ENCODE measurements at places on chromosomes 4 and X. TPM values are rescaled to one million over a fixed set of nuclear protein-coding genes. Genes with fewer than 3 reads are reported as not detected.

The GPRASP1 gene
- 2.0 TPM for total RNA-seq

The CDX4 gene
- not detected for total RNA-seq

DNA sequence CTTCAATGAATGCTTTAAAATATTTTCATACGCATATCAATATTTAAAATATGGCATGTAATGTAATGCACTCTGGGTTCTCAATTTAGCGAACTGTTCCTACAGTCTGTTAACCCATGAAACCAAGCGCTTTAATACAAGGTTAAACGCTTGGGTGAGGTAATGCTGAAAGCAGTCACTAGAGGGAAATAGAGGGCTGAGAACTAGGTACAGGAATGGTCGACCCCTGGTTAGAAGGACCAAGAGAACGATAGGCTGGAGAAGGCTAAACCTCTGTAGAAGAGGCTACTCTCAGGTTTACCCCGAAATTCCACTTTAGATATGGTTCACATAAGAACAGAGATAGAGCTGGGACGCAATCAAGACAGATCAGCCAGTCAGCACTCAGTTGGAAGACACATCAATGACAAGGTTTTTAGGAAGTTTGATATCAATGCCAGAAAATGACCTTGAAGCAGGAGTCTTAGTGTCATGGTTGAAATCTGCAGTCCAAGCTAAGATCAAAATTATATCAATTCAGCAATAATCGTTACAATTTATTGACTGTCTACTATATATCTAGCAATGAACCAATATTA, 26.9 kb downstream of the ARSJ start:
- H3K27ac ChIP-seq: no peak overlapping the region
- H3K27me3 ChIP-seq: no peaks in the 10 kb centered on the region
- H3K36me3 ChIP-seq: no peaks in the 10 kb centered on the region
- DNase-seq: peak; percentile 64
- H3K4me3 ChIP-seq: no peak overlapping the region

- no peaks in the 10 kb centered on the region for H3K4me1 ChIP-seq
- H3K27me3 ChIP-seq: peaks cover 78% of the 10 kb centered on the region
- peaks cover 4% of the 10 kb centered on the region for H3K36me3 ChIP-seq
These were observed 102.1 kb downstream of the SHROOM4 start for GRCh38 chrX:50711907-50712306.

DNA sequence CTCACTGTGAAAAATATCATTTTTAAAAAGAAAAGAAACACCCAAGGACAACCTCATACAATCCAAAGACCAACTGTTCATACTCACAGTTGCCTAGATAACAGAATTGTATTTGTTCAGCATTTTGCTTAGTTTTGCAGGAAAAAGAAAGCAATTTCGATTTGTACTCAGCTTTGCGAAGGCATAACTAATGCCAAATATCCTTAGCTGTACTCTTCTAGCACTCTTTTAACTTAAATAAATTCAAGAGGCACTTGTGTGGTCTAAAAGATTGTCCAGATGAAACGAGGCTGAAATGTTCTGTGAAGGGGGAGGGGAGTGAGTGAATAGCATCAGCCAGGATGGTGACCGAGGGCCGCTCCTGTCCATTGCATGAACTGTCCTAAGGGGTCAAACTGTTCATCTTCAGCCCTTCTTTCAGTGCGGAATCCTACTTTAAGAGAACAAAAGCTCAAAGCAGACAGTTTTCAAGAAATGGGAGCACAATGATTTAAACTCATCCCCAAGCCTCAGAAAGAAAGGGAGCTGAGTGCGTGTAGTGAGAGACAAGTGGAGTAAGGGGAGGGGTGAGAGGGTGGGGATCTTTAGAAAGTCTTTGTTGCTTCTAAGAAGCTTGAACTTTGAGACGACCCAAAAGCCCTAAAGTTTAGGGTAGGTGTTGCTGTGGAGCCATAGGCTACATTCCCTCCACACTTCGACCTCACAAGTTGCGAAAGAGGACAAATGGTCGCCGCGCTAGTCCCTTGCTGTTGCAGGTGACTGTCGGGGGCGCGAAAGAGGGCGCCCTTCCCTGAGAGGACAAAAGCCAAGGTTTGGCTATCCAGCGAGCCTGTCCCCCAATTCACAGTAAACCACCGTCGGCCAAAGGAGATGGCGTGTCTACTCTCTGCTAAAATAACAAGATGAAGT, 4.0 kb upstream of the NEUROG2 start:
- no peaks in the 10 kb centered on the region for H3K36me3 ChIP-seq
- DNase-seq: no peak
- H3K4me3 ChIP-seq: no peak overlapping the region
- no peak overlapping the region for H3K27ac ChIP-seq
- H3K27me3 ChIP-seq: peaks cover 60% of the 10 kb centered on the region

The TMSB15C gene
- 1.3 TPM for total RNA-seq

All from MCF 10A (cell line).